ENCODE measurements at places on chromosomes 2 and 18.

- no peak for DNase-seq
These were observed 151.2 kb downstream of the FMNL2 start for GRCh38 chr2:152485954-152486736.

GRCh38 chr2:175855236-175855635 is 146.8 kb downstream of the LNPK start:
- no peak for DNase-seq

GRCh38 chr2:232955856-232956255 is 57.2 kb downstream of the NGEF start:
- no peak for DNase-seq

- no peak for DNase-seq
These were observed 32.9 kb upstream of the SPTBN1 start for GRCh38 chr2:54423213-54423612.

- no peak for DNase-seq
These were observed 35.8 kb downstream of the ANO7 start for GRCh38 chr2:241224018-241224850.

DNA sequence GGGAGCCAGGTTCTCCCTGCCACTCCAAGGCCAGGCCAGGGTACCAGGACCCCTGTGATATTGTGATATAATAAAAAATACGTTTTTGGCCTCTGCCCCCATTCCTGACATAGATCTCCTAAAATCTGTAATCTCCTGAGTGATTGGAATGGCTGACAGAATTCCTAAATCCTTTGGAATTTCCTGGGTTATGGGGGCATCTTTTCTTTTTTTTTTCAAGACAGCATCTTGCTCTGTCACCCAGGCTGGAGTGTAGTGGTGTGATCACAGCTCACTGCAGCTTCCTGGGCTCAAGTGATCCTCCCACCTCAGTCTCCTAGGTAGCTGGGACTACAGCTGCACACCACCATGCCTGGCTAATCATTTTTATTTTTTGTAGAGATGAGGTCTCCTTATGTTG is 26.2 kb upstream of the TUBB6 start:
- no peak for DNase-seq

- DNase-seq: no peak
These were observed 7.3 kb upstream of the AMMECR1L start for GRCh38 chr2:127893033-127893432.

GRCh38 chr2:99495115-99495860 is 5.5 kb upstream of the REV1 start:
- no peak for DNase-seq

GRCh38 chr2:57181315-57182038 is 865.1 kb upstream of the VRK2 start:
- no peak for DNase-seq

GRCh38 chr2:231554748-231555545 is 24.7 kb upstream of the NMUR1 start:
- DNase-seq: peak; percentile 14

- no peak for DNase-seq
These were observed 12.4 kb upstream of the AGPS start for GRCh38 chr2:177380181-177380580.

DNA sequence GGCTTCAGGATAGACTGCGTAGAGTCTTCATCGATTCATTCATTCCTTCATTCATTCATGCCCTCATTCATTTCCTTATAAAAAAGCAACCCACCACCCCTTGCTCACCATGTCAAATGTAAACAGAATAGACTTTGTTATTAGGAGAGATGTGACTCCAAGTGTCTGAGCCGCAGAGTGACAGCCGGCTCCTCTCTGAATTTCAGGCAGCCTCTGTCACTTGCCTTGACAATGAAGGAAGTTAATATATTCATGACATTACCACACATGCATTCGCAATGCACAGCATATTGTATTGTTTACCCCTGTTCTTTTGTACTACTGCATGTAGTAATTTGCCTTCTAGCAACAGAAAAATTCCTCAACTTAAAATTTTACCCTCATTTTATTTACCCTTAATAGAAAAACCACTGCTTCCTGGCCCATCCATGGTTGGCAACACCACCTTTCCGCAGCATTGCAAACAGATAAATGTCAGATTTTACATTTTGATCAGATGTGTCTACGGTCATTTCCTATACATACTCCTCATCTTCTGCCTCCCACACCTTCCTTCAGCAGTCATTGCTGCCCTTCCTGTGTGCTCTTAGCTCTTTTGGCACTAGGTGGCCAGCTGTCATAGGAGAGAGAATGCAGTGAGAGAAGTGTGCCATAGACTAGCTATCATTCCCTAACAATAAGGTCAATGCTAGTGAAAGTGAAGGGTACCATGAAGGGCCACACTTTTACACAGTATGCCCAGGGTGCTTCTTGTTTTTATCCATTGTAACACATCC is 1090.8 kb downstream of the BCL11A start:
- DNase-seq: no peak

GRCh38 chr2:233811732-233812131 is 33.6 kb downstream of the MROH2A start:
- no peak for DNase-seq

DNA sequence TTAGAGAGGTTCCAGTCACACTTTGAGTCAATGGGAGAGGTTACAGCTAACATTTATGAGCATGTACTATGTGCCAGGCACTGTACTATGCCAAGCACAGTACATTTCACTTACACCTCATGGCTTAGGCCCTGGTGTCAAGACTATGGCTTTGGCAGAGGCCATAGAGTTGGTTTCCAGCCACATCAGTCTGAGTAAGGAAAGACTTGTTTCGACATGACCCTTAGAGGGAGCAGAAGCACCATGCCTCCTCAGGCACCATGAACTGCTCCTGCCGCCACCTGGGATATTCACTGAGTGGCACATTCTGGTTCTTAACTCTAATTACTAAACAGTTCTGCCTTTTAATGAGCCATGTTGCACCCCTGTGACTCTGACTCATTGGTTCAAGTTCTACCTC is 12.7 kb downstream of the DGUOK start:
- peak; percentile 30 for DNase-seq

GRCh38 chr2:105772362-105772761 is 27.6 kb downstream of the NCK2 start:
- no peak for DNase-seq

GRCh38 chr2:235669269-235669831 is 175.5 kb downstream of the AGAP1 start:
- DNase-seq: peak; percentile 62

DNA sequence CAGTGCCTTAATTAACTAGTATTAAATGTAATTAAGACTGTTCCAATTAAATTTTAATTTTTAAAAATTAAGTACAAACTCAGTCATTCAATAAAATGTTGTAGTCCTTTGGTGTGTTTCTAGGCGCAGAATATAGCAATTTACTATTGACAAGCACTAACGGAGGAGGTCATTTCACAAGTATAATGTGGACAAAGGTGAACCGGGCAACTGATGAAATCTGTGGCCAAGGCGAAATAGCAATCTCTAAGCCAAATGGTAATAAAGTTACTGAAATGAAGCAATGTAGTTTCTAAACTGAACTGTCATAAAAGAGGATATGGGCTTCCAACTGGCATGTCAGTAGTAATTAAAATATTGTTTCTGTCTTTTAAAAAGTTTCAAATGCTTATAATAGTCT is 27.5 kb downstream of the FIGN start:
- no peak for DNase-seq

- no peak for DNase-seq
These were observed 133.1 kb downstream of the NEDD4L start for GRCh38 chr18:58177004-58177717.

- no peak for DNase-seq
These were observed 266.6 kb downstream of the TFCP2L1 start for GRCh38 chr2:121018136-121019061.

- DNase-seq: no peak
These were observed 26.8 kb upstream of the RTTN start for GRCh38 chr18:70232261-70232660.

DNA sequence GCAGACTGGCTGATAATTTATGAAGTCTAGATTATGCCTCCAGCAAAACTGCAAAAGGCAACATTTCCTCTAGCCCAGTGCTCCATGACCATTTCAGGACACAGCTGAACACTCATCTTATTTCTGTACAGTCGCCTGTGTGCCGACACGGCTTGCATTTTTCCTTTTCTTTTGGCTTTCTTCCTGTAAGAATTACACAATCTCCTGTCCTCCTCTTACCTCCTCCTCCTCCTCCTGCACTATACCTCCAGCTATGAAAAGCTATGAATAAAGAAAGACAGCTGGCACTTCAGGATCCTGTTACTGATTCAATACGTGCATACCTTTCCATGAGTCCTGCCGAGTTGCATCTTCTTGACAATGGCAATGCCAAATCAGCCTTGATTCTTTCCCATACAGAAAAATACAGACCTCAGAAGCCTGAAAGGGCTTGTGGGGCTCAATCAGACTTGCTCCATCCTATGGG is 32.2 kb upstream of the TRIB2 start:
- DNase-seq: no peak

DNA sequence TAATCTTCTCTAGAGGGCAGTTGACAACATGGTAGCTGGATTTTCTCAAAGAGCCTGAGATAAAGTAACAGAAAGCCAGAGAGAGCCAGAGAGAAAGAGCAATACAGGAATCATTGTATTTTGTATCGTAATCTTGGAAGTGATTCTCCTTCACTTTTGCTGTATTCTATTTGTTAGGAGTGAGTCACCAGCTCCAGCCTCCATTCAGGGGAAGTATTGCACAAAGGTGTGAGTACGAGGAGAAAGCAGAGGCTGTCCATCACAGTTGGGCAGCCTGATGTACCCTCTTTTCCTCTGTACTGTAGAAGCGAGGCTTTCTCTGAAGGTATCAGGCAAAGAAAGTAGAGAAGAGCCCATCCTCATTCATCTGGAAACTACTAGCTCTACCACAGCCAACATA is 176.8 kb downstream of the KCNS3 start:
- no peak for DNase-seq

- no peak for DNase-seq
These were observed 69.3 kb downstream of the SOWAHC start for GRCh38 chr2:109683452-109683851.

GRCh38 chr2:33213244-33213643 is 263.2 kb upstream of the RASGRP3 start:
- no peak for DNase-seq

DNA sequence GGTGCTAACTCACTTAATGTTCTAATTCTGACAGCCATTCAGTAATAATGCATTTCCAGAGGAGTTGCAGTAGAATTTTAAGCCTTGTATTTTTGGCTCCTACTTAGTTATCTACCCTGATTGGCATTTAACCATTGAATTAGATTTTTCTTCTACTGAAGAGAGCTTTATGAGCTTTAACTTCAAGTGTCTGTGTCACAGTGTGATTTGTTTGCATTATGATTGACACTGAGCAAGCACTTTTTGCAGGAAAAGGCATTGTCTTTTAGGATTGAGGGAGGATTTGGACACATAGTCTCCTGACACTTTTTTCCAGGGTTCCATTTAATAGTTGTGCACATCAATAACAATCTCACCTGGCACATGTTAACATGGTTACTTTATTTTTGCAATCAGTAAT is 26.7 kb downstream of the LYPD6 start:
- no peak for DNase-seq

DNA sequence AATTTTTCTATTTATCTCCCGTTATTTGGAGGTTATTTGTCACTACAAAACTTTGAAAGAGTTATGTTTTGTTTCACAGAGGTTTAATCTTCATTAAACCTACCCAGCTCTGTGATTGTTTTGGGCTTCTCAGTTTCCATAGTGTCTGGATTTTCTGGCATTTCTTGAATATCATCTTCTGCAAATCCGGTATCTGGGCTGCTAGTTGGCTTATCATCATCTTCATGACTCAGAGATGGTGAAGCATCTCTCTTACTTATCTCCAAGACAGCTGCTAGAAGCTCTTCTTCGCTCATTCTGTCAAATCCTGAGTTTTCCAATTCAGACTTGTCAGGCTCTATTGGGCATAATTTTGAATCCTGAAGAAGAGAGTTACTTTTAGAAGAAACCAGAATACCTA is 55.6 kb downstream of the VIL1 start:
- no peak for DNase-seq

GRCh38 chr2:10985260-10985659 is 73.5 kb downstream of the KCNF1 start:
- DNase-seq: no peak

- no peak for DNase-seq
These were observed 58.7 kb downstream of the PUM2 start for GRCh38 chr2:20291846-20292408.

- no peak for DNase-seq
These were observed 230.8 kb downstream of the ANAPC1 start for GRCh38 chr2:111653103-111653624.

- DNase-seq: no peak
These were observed 91.0 kb downstream of the ICA1L start for GRCh38 chr2:202780514-202781021.

DNA sequence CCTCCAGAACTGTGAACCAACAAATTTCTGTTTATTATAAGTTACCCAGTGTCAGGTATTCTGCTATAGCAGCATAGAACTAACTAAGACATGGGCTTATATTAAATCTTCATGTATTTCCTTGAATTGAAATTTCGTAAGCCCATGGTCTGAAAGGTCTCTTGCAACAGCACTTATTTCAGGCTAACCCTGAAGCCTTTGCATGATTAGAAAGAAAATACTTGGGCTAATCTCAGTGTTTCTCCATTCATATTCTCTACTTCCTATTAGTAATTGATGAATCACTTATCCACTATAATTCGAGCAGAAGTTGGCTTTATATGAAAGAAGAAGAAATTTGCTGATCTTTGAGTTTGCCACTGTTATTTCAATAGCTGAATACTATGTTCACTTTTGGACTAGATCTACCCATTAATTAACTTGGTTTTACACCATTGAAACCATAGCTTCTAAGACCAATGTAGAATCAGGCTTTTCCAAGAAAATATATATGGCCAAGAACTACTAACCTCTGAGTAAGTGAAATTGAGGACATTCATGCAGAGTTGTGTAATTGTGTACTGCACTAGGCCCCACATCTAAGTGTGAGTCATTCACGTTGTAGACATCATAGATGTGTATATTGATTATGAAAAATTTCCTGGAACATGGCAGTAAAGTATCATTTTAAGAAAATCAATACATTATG is 731.6 kb downstream of the SOCS6 start:
- DNase-seq: no peak

Measured in CD4-positive, alpha-beta T cell treated with Interleukin-10 for 1 hour (primary cell).